ENCODE measurements at places on chromosomes 7 and 10.
A peak's percentile ranks its signal among the peaks of the same experiment; 100 is the strongest.

DNA sequence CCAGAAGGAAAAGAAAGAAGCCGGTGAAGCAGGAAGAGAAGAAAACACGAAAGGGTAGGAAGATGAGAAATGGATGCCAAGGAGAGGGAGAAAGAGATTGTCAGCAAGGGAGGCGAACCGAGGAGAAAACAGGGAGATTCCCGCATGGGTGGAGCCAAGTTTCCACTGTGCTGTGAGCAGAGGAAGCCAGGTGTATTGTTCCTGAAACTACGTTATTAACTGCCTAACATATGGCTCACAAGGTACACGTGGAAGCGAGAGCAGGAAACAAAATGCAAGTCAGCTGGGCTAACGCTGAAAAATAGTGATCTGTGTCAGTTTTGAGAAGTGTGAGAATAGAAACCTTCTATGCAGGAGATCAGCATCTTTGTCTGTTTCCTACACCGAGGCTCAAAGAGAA lies 20.4 kb upstream of the HIPK2 start:
- DNase-seq: no peak

DNA sequence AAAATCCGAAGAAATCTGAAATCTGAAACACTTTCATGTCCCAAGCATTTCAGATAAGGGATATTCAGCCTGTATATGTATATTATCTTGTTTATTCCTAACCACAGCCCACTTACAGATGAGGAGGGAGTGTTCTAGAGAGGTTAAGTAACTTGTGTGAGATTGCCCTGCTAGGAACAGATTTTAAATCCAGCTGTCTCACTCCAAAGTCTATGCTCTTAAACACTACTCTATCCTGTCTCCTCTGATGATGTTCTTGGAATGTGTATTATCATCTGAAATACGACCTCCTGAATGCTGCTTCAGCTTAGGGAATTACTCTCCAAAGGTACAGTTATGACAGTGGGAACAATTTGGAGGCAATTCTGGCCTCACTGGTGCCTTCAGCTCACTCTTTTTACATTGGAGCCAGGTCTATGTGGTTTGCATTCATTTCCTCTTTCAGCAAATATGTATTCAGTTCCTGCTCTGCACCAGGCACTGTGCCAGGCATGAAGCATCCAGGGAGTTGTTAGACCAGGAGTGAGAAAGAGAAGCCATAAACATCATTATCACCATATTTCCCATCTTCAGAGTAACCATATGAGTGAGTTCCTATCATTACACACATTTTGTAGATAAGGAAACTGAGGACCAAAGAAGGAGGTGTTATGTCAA lies 70.2 kb downstream of the NOC3L start:
- DNase-seq: peak; percentile 80

DNA sequence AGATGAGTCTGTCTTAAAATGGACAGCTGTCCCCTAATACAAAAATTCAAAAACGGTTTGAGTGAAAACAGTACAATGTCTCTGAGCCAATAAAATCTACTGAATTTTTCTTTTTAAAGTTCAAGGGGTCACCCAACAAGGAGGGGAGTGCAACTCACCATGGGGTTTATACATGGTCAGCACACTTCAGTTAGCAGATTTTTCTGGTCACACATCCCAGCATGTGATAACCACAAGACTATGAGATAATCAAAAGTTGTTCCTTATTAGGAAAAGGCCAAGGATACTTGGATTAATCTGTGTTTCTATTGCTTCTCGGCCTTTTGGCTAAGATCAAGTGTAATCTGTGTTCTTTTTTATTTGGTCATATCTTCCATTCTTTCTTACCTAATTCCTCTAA lies 31.6 kb downstream of the ABCB5 start:
- DNase-seq: no peak

GRCh38 chr10:1199897-1200721 lies 143.9 kb downstream of the WDR37 start:
- DNase-seq: no peak

DNA sequence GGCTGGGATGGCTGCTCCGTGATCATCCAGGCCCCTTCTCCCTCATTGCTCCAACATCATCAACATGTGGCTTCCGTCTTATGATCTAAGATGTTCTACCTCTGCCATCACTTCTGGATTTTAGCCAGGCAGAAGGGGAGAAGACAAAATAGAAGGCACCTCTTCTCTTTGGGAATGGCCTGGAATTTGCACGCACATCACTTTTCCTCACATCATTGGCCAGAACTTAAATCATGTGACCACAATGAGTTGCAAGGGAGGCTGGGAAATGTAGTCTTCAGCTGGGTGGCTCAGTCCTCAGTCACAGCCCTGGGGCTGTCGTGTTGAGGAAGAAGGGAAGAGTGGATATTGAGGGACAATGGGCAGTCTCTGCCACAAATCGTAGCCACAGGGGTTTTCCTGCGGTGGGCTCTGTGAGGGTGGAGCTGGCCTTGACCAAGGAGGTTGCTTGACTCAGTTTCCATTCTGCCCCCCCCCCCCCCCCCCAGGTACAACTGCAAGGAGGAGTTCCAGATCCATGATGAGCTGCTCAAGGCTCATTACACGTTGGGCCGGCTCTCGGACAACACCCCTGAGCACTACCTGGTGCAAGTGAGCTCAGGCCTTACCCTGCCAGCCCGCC lies 50.3 kb downstream of the PALD1 start:
- DNase-seq: peak; percentile 16

GRCh38 chr10:43078175-43078985 lies 1.5 kb downstream of the RET start:
- no peak for DNase-seq

DNA sequence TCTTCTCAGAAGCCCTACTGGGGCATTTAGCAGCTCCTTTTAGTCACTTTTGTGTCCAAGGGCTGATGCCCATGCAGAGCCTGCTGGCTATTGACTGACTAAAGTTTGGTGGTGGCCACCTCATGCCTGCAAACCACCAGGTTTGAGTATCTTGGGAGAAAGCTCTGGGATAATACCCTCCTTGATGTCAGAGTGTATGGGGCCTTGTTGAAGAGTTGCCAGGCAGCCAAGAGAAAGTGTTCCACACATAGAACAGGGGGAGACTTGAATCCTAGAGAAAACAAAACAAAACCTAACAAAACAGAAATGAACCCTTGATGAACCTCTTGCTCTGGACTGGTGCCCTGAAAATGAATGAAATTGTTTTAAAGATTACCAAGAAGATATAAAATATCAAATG lies 1024.6 kb downstream of the SORCS1 start:
- DNase-seq: no peak

DNA sequence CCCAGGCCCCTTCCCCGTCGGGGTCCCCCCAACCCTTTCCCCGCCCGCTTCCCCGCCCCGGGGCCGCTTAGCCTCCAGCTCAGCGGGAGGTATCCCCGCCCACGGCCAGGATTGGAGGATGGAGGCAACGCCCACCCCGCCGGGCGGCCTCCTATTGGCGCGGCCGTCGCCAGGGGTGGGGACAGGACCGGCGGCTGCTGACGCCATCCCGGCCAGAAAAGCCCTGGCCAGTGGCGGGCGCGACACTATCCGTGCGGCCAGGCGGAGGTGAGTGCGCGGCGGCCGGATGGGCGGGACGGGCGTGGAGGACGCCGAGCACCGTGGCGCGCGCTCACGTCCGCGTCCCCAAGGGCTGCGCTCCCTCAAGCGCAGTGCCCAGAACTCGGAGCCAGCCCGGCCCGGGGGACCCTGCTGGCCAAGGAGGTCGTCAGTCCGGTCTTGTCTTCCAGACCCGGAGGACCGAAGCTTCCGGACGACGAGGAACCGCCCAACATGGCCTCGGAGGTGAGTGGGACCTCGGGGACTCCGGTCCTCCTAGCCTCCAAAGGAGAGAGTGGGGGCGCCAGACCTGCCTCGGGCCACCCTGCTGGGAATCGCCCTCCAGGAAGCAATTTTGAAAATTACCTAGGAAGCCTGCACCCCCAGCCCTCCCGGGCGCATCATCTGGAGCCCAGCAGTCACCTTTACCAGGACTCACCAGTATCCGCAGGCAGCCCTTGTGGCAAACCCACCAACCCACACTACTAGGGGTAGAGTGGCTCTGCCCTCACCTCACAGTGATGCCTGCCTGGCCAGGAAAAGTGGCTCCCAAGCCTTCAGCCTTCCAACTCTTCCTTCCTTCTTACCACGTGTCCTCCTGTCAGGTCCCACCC lies at the start of gene ASL:
Gene ASL (plus strand): TSS at position 230 of the 872 bp plus-strand sequence. CDS start 263 bp downstream, at position 493.
- peak; percentile 88 for DNase-seq

GRCh38 chr7:152395112-152395511 lies 40.7 kb downstream of the KMT2C start:
- DNase-seq: no peak

GRCh38 chr7:42924223-42924838 lies 7.6 kb downstream of the PSMA2 start:
- DNase-seq: no peak

GRCh38 chr10:77493851-77494261 lies 143.8 kb downstream of the KCNMA1 start:
- no peak for DNase-seq

GRCh38 chr10:131134001-131134576 lies 177.4 kb downstream of the TCERG1L start:
- no peak for DNase-seq

DNA sequence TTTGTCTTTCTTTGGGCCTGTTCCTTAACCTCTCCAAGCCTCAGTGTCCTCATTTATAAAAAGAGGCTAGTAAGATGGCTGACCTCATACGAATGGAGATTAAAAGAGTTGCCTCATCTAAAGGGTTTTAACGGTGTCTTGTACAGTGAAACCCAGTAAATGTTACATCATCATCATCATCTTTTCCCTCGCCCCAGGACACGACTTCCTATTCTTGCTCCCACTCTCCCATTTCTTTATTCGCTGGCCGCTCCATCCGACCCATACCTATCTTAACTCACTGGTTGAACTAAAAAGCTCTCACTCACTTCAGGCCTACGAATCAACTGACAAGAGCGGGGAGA lies 554 bp downstream of the FRA10AC1 start:
- no peak for DNase-seq

- no peak for DNase-seq
Measured at GRCh38 chr7:47757921-47758411, 176.1 kb upstream of the TNS3 start.

- DNase-seq: no peak
Measured at GRCh38 chr7:91228927-91229558, 35.2 kb upstream of the FZD1 start.

DNA sequence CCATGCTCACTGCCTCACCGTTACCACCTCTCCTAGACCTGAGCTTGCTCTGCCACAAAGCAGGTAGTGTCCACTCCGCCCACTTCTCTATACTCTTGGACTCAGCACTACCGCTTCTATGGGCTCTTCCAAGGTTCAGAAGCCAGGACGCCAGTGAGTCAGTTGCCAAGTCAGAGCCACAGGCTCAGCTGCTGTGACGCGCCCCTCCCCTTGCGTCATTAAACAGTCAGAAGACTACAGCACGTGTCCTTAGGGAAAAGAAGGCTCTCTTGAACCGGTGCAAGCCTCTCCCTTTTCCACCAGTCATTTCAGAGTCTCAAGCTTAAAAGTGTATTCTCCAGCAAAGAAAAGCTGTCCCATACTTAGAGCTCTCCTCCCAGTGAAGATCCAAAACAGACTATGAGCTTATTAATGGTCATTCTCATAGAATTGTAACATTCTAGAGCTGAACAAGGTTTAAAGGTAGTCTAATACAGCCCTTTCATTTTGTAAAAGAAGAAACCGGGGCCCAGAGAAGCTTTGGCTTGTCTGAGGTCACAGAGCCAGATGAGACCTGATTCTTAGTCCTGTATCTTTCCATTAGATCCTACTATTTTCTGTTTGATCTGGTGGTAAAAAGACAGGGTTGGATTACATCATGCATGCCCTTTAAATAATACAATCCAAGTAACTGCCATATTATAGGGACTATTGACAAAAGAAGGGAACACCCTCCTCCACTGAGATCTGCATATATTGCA lies 40.9 kb upstream of the MET start:
- DNase-seq: no peak

DNA sequence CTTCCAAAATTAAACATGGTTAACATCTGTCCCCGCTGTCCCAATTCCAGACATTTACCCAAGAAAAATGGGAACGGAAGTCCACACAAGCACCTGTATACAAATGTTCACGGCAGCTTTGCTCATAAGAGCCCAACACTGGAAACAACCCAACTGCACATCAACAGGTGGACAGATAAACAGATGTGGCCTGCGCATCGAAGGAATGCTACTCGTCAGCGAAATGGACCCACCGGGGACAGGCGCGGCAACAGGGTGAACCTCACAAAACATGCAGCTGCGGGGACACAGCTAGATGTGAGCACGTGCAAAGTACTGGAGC lies 20.9 kb downstream of the GPR146 start:
- DNase-seq: no peak

- no peak for DNase-seq
Measured at GRCh38 chr7:20153567-20153966, 63.6 kb downstream of the MACC1 start.

GRCh38 chr7:32179567-32179966 lies 109.4 kb upstream of the PDE1C start:
- no peak for DNase-seq

DNA sequence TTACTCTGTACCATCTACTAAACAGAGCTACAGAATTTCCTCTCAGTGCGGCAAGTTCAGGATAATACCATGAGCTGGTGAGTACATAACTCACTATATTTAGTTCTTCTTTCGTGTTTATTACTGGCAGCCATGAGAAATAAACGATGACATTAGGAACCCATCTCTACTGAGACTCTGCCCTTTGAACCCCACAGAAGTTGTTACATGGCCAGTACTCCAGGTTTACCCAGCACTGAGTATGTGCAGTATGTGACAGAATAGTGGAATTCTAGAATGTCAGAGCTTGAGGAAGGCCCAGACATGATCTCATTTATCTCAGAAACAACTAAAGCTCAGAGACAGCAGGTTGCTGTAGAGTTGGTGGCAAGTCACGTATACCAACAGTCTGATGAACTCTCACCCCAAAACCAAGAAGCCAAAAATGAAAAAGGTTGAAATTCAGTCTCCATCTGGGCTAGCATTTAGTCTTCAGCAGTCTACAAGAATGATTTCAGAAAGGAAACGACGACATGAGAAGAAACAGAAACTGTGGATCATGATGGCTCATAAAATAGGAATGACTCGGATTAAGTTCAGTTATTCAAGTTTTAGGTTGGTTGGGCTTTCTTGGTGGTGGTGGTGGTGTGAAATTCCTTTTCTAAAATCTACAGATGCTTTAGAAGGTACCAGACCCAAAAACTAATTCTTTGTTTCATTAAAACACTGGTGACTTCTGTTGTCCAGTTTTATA lies 78.5 kb downstream of the SORBS1 start:
- no peak for DNase-seq

- no peak for DNase-seq
Measured at GRCh38 chr10:47165168-47165710, 134.8 kb upstream of the GDF10 start.

DNA sequence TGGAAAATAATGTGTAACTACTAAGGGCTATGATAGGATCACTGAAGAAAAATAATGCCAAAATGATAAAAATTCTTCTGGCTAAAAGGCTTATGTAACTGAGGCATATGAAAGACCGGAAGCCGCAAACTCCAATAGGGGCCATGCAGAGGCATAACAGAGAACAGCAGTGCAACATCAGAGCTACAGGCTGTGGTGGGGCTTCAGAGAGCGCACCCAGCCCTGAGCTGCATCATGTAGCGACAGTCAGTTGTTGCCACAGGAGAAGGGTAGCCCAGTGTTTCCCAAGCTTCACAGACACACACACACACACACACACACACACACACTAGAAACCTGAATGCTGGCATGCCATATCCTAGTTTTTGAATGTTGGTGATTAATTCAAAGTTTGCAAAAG lies 9.3 kb downstream of the LLCFC1 start:
- no peak for DNase-seq

- no peak for DNase-seq
Measured at GRCh38 chr7:38656968-38657367, 25.8 kb upstream of the AMPH start.
